Glomerular endothelial cell (primary cell): ENCODE measurements at places on chromosomes 2 and 18. TPM values are rescaled to one million over a fixed set of nuclear protein-coding genes. Genes with fewer than 3 reads are reported as not detected.

AQP12B gene
- total RNA-seq: not detected in 2 replicates

CD207 gene
- not detected in 2 replicates for total RNA-seq

SCYGR4 gene
- not detected in 2 replicates for total RNA-seq

DOK1 gene
- 12.9 and 17.2 TPM in 2 replicates for total RNA-seq

SRBD1 gene
- total RNA-seq: 13.7 and 16.6 TPM in 2 replicates

HOXD8 gene
- 14.2 and 18.9 TPM in 2 replicates for total RNA-seq

LYPD6 gene
- 1.1 and 1.5 TPM in 2 replicates for total RNA-seq

TMEM178A gene
- total RNA-seq: 0.68 and 1.9 TPM in 2 replicates

PJVK gene
- 0.15 and 3.4 TPM in 2 replicates for total RNA-seq

ZSWIM2 gene
- total RNA-seq: 0.12 TPM in 1 of 2 replicates, not detected in the other

RAB12 gene
- total RNA-seq: 61.5 and 63.3 TPM in 2 replicates

SLC25A12 gene
- 11.7 and 13.8 TPM in 2 replicates for total RNA-seq

DGUOK gene
- total RNA-seq: 54.9 and 63.0 TPM in 2 replicates

ANKRD62 gene
- not detected in 2 replicates for total RNA-seq

FBXO48 gene
- total RNA-seq: 0.19 and 0.64 TPM in 2 replicates

GAD1 gene
- total RNA-seq: 0.35 TPM in 1 of 2 replicates, not detected in the other

ZNF519 gene
- 2.3 and 5.1 TPM in 2 replicates for total RNA-seq

FHOD3 gene
- total RNA-seq: 5.6 and 7.8 TPM in 2 replicates

GALNT14 gene
- total RNA-seq: 10.4 and 17.0 TPM in 2 replicates

RNU2-63P gene
- total RNA-seq: not detected in 2 replicates

INHBB gene
- total RNA-seq: 2.4 and 13.9 TPM in 2 replicates

DHRS9 gene
- total RNA-seq: 3.0 TPM in 1 of 2 replicates, not detected in the other

BOLL gene
- total RNA-seq: not detected in 2 replicates

HOXD12 gene
- not detected in 2 replicates for total RNA-seq

CCDC68 gene
- 0.97 and 3.2 TPM in 2 replicates for total RNA-seq

ACAA2 gene
- total RNA-seq: 40.2 and 51.3 TPM in 2 replicates

TMEM169 gene
- 0.29 and 1.8 TPM in 2 replicates for total RNA-seq

SERPINB13 gene
- not detected in 2 replicates for total RNA-seq

POMC gene
- total RNA-seq: 0.58 and 2.8 TPM in 2 replicates

PROKR1 gene
- total RNA-seq: not detected in 2 replicates

NYAP2 gene
- not detected in 2 replicates for total RNA-seq

MEP1B gene
- total RNA-seq: not detected in 2 replicates
